NCI-H69 (cell line): ENCODE measurements at places on chromosomes 1 and 21.

GRCh38 chr1:157504646-157505045 lies 47.7 kb downstream of the FCRL5 start:
- DNase-seq, result no peak

- DNase-seq, result no peak
Measured at GRCh38 chr1:19481826-19482398, 3.4 kb downstream of the CAPZB start.

GRCh38 chr1:56824938-56825337 lies 5.7 kb upstream of the FYB2 start:
- no peak for DNase-seq

GRCh38 chr21:36587388-36587787 lies 107.5 kb upstream of the CLDN14 start:
- DNase-seq, result no peak

DNA sequence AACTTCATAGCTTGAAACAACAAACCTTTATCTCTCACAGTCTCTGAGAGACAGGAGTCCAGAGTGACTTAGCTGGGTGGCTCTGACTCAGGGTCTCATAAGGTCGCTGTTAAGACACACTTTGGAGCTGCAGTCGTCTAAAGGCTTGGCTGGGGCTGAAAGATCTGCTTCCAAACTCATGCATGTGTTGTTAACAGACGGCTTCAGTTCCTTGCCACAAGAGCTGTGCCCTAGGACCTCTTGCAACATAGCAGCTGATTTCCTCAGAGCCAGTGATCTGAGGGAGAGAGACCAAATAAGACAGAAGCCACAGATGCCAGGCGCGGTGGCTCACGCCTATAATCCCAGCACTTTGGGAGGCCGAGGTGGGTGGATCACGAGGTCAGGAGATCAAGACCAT lies 176.8 kb downstream of the DISC1 start:
- DNase-seq, result no peak

DNA sequence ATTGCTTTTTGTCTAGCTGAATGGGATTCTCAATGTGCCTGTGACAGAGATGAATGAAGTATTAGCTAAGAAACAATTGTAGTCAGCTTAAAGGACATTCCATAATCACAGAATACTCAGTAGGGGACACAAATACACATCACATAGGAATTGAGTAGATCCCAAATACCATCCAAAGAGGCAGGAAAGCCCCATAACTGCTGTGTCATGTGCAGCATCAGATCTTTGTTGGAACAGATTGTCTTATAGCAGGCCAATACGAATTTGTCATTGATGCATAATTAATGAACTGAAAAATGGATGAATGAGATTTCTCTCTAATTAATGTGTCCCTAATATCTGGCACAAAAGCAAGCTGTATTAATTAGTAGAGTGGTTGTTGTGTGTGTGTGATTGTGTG lies 82.3 kb upstream of the S1PR1 start:
- no peak for DNase-seq

GRCh38 chr1:224430511-224431113 lies 4.0 kb downstream of the WDR26 start:
- peak; percentile 32 for DNase-seq

- DNase-seq, result no peak
Measured at GRCh38 chr1:82697965-82698364, 897.2 kb downstream of the ADGRL2 start.

DNA sequence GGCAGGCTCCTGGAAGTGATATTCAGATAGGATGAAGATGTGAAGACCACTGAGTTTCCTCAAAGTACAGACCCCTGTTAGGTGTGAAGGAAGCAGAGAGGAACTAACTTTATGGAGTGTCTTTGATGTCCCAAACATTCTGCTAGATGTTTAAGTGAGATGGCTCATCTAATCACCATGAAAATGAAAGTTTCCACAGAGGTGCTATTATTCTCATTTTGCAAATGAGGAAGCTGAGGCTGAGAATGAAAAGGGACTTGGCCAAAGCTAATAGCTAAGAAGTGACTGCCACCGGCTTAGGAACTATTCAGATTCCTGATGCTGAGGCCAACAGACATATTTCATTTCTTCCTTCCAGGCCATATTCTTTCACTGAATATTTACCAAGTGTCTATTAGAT lies 45.9 kb upstream of the WLS start:
- DNase-seq, result no peak

- peak; percentile 55 for DNase-seq
Measured at GRCh38 chr1:165575468-165576099, 31.8 kb downstream of the LRRC52 start.

DNA sequence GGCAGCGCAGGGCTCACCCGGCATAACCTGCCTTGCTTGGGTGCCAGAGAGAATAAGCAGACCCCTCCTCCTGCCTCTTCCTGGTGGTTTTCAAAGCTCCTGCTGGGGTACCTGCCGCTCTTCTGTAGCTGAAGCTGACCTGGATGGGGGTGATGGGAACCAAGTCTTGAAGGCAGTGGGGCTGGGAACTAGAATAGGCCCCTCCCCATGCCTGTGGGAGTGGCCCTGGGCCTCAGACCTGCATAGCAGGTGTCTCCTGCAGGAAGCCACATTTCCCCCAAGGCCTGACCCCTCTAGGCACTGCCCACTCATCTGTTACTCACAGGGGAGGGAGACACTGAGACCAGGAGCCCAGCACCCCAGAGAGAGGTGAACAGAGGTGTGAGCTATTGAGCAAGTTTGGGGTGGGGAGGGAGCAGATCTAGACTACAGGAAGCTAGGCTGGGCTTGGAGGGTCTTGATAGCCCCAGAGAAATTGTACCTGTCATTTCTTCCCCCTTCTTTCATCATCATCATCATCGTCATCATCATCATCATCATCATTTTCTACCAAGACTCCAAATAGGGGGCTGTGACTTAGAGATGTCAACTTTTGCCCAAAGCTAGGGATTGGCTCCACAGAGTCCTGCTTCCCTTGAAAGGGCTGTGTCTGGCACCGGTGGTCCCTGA lies 10.1 kb downstream of the PADI1 start:
- DNase-seq, result no peak

DNA sequence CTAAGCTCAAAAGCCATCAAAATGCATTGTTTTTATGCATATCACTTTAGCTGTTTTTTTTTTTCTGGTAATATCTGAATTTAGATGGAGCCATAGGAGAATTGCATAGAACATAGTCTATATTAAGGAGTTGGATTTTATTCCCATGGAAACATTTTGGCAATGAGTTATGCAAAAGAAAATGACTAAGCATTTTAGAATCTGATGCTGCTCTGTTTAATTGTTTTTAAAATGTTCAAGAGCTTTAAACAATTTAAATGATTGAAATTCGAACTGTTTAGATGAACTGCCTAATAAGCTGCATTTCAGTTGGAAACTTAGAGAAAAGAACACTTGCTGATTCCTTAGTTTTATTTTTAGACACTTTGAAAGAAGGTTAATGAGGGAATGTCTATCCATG lies 1531.5 kb upstream of the B3GALT2 start:
- DNase-seq, result no peak

GRCh38 chr1:22132517-22133235 lies 10.2 kb downstream of the WNT4 start:
- peak; percentile 11 for DNase-seq
